Muscle of leg (tissue), 16 donors: ENCODE measurements at places on chromosomes 4 and X. TPM values are rescaled to one million over a fixed set of nuclear protein-coding genes. Genes with fewer than 3 reads are reported as not detected.

DNA sequence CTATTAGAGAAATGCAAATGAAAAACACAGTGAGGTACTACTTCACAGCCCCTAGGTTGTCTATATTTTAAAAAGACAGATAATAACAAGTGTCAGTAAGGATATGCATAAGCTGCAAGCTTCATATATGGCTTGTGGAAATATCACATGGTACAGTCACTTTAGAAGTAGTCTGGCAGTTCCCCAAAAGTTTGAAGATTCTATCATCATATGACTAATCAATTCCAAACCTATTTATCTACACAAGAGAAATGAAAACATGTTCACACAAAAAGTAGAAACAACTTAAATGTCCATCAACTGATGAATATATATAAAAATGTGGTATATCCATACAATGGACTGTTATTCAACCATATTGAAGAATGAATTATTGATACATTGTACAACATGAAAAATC, 185.8 kb upstream of the STK26 start:
- no peaks in the 10 kb centered on the region for H3K4me1 ChIP-seq
- no peak overlapping the region for H3K27ac ChIP-seq
- no peak overlapping the region for H3K4me3 ChIP-seq
- H3K36me3 ChIP-seq = no peaks in the 10 kb centered on the region

GRCh38 chrX:43349363-43349762, 306.7 kb upstream of the MAOA start:
- no peak for DNase-seq
- H3K4me3 ChIP-seq = no peak overlapping the region
- H3K27me3 ChIP-seq = peaks cover 5% of the 10 kb centered on the region
- H3K4me1 ChIP-seq = no peaks in the 10 kb centered on the region

GRCh38 chr4:127856813-127857447, 23.8 kb upstream of the PLK4 start:
- no peaks in the 10 kb centered on the region for H3K27me3 ChIP-seq
- no peak overlapping the region for H3K4me3 ChIP-seq
- no peak overlapping the region for H3K27ac ChIP-seq
- no peak for DNase-seq
- H3K36me3 ChIP-seq = no peaks in the 10 kb centered on the region

DNA sequence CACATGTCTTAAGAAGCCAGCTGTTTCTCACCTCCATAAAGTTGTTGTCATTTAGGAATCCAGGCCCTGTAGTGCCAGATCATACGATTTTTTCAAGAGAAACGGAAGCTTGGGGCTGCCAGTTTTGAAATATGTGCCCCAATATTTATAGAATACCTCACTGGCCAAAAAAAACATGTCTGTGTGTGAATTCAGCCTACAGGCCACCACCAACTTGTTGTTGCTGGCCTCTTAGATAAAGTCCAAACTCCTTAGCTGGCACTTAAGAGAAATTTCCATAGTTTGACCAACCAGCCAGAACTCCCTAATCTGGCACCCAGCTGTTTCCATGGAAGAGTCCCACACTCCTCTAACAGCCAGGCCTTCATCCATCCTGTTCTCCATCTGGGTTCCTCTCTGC, 74.1 kb downstream of the WDR19 start:
- H3K27me3 ChIP-seq = no peaks in the 10 kb centered on the region
- H3K4me1 ChIP-seq = no peaks in the 10 kb centered on the region
- H3K27ac ChIP-seq = peak overlapping the region; percentile 57
- no peak for DNase-seq

- peaks cover 2% of the 10 kb centered on the region for H3K4me1 ChIP-seq
- H3K27ac ChIP-seq = peak overlapping the region; percentile 76
- no peaks in the 10 kb centered on the region for H3K27me3 ChIP-seq
- H3K36me3 ChIP-seq = no peaks in the 10 kb centered on the region
- no peak overlapping the region for H3K4me3 ChIP-seq
- peak; percentile 96 for DNase-seq
These were observed 600.6 kb downstream of the ANKRD50 start for GRCh38 chr4:124111922-124112321.

- no peak for DNase-seq
- no peak overlapping the region for H3K4me3 ChIP-seq
- no peaks in the 10 kb centered on the region for H3K36me3 ChIP-seq
- H3K4me1 ChIP-seq = peaks cover 9% of the 10 kb centered on the region
- H3K27me3 ChIP-seq = no peaks in the 10 kb centered on the region
These were observed 208.5 kb upstream of the FAT1 start for GRCh38 chr4:186932196-186932595.

DNA sequence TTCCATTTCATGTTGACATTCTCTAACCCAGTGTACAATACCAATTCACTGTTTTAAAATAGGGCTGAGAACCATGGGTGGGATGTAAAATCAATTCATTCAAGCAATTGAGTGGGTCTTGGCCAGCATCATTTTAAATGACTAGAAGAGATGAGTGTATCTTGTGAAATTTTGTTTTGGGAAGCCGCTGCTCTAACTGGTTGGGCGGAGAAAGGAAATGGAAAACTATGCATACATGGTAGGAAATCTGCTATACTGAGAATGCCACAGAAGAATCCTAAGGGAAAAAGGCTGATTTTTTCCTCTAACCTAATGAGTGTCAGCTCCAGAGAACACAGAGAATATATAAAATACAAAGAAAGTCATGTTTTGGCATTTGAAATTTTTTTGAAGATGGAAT, 54.8 kb upstream of the DCLK2 start:
- H3K27ac ChIP-seq = no peak overlapping the region
- H3K27me3 ChIP-seq = no peaks in the 10 kb centered on the region

DNA sequence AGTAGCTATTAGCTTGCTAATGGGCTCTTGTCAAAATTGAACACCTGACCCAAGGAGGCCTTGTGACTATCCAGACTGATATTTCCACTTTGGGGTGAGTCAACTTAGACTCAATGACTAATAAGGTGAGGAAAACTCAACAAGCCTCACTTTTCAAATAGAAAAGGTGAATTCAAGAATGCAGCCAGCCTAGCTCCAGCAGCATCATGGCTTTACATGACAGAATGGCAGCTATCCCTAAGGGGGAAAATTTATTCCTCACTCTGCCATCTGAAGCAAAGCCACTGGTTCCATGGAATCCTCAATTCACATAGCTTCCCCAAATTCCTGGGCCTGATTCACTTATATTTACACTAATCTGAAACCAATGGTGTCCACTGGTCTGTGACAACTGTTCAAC, 29.1 kb upstream of the RAB9B start:
- H3K4me1 ChIP-seq = no peaks in the 10 kb centered on the region
- H3K27me3 ChIP-seq = peaks cover 8% of the 10 kb centered on the region
- no peak for DNase-seq
- no peak overlapping the region for H3K4me3 ChIP-seq

- H3K36me3 ChIP-seq = no peaks in the 10 kb centered on the region
- H3K4me1 ChIP-seq = no peaks in the 10 kb centered on the region
- no peak for DNase-seq
- H3K4me3 ChIP-seq = no peak overlapping the region
These were observed 90.4 kb upstream of the EOLA2 start for GRCh38 chrX:150028692-150029091.

- H3K4me3 ChIP-seq = no peak overlapping the region
- H3K4me1 ChIP-seq = no peaks in the 10 kb centered on the region
- H3K36me3 ChIP-seq = no peaks in the 10 kb centered on the region
- peaks cover 2% of the 10 kb centered on the region for H3K27me3 ChIP-seq
These were observed 41.6 kb upstream of the TAB3 start for GRCh38 chrX:30930679-30931078.

GRCh38 chrX:136210243-136210642, 41.0 kb downstream of the MAP7D3 start:
- peaks cover 17% of the 10 kb centered on the region for H3K4me1 ChIP-seq
- no peak overlapping the region for H3K4me3 ChIP-seq
- H3K27ac ChIP-seq = no peak overlapping the region
- DNase-seq = no peak

- no peak overlapping the region for H3K4me3 ChIP-seq
- DNase-seq = peak; percentile 14
- no peaks in the 10 kb centered on the region for H3K4me1 ChIP-seq
- H3K27me3 ChIP-seq = no peaks in the 10 kb centered on the region
These were observed 135.2 kb downstream of the PDE5A start for GRCh38 chr4:119493419-119493818.

DNA sequence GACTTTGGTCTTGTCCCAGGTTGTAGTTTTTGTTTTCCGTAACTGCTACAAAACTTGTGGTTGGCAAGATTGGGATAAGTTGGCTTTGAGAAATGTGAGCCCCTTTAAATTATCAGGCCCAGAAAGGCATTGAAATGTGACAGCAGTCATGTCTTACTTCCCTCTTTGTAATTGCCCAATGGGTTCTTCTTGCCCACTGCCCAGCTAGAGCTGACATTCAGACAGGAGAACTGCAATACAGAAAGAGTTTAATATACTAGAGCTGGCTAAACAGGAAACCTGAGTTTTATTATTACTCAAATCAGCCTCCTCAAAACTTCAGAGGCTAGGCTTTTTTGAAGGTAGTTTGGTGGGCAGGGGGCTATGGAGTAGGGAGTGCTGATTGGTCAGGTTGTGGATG, 288.3 kb downstream of the ZNF674 start:
- H3K4me3 ChIP-seq = no peak overlapping the region
- H3K27me3 ChIP-seq = peaks cover 15% of the 10 kb centered on the region
- no peak for DNase-seq
- H3K36me3 ChIP-seq = no peaks in the 10 kb centered on the region

DNA sequence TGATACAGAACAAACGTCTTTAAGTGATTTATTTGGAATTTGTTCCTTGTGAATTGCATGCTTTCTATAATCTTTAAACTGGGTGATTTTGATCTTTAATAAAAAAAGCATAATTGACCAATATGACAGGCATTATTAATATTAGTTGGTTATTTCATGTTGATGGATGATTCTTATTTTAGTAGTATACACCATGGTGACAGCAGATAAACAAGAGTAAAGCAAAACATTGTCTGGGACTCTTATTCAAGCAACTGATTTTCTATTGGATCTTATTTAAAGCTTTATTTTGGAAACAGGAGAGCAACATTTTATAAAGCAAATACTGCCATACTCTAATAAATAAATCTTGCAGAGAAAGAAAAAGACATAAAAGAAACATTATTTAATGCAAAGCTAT, 591.4 kb upstream of the GNPDA2 start:
- H3K36me3 ChIP-seq = no peaks in the 10 kb centered on the region
- no peaks in the 10 kb centered on the region for H3K27me3 ChIP-seq
- no peak overlapping the region for H3K4me3 ChIP-seq
- no peak for DNase-seq
- H3K4me1 ChIP-seq = no peaks in the 10 kb centered on the region
- no peak overlapping the region for H3K27ac ChIP-seq

DNA sequence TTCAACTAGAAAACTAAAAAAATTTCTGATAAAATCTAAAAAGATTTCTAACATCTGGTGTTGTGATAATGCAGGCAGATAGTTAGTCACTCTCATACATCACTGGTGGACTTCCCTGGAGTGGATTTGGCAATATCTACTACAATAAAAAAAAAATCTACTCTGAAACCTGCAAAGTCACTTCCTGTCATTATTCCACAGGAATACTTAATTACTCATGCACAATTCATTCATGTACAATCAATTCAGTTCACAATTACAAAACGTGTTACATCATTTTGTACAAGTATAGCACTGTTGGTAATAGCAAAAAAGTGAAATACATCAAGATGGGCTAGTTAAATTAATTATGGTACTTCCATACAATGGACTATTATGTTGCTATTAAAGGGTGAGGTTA, 16.5 kb upstream of the RHOH start:
- H3K27me3 ChIP-seq = no peaks in the 10 kb centered on the region
- H3K36me3 ChIP-seq = no peaks in the 10 kb centered on the region
- peaks cover 3% of the 10 kb centered on the region for H3K4me1 ChIP-seq
- DNase-seq = no peak
- no peak overlapping the region for H3K27ac ChIP-seq

GRCh38 chr4:123421937-123422781, 25.6 kb downstream of the SPRY1 start:
- no peaks in the 10 kb centered on the region for H3K36me3 ChIP-seq
- H3K4me1 ChIP-seq = peaks cover 4% of the 10 kb centered on the region
- DNase-seq = no peak
- H3K4me3 ChIP-seq = no peak overlapping the region

DNA sequence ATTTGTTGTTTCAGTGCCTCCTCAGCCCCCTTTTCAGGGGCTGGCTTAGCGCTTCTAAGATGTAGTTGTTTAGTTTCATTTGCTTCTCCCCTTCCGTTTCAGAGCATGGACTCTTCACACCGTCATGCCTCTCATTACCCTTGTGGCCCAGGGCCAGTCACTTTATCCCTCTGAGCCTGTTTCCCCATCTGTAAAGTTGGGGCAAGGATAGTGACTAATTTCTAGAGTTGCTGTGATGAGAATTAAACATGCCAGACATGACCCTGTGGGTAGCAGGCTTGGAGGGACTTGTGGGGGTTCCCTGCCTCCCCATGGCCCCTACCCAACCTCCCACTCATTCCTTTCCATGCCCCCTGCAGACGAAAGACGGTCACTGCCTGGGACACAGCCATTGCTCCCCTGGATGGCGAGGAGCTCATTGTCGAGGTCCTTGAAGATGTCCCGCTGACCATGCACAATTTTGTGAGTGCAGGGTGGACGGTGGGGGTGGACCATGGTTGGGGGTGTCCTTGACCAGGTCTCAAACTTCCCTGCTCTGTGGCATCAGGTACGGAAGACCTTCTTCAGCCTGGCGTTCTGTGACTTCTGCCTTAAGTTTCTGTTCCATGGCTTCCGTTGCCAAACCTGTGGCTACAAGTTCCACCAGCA, 3.6 kb downstream of the ARAF start:
- no peak overlapping the region for H3K4me3 ChIP-seq
- H3K36me3 ChIP-seq = peaks cover 38% of the 10 kb centered on the region
- DNase-seq = no peak
- no peak overlapping the region for H3K27ac ChIP-seq
- peaks cover 12% of the 10 kb centered on the region for H3K4me1 ChIP-seq
- H3K27me3 ChIP-seq = no peaks in the 10 kb centered on the region

ADH1C gene
- 9.4 TPM for total RNA-seq

BTK gene
- 1.5 TPM for total RNA-seq

MAMLD1 gene
- 4.4 TPM for total RNA-seq

FAM47A gene
- total RNA-seq = not detected
